ENCODE measurements at places on chromosomes 11 and 22.
A peak's percentile ranks its signal among the peaks of the same experiment; 100 is the strongest.

- no peak for DNase-seq
Observed at GRCh38 chr22:30408388-30409102, 11.7 kb downstream of the SEC14L2 start.

DNA sequence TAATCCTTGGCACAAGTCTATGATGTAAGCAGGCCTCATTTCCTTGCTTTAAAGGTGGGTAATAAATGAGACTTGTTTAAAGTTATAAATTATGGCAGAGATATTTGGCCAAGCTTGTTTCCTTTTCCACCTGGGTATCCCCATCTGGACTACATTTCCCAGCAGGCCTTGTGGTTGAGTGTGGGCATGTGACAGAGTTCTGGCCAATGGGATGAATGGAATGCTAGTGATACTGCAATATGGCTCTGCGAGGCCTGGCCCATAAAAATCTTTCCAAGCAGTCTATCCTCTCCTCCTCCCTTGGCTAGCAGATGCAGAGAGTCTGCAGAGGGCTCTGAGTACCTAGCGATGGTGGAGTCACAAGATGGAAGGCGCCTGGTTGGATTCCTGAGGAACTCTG is 102.5 kb downstream of the TIMP3 start:
- peak; percentile 38 for DNase-seq

DNA sequence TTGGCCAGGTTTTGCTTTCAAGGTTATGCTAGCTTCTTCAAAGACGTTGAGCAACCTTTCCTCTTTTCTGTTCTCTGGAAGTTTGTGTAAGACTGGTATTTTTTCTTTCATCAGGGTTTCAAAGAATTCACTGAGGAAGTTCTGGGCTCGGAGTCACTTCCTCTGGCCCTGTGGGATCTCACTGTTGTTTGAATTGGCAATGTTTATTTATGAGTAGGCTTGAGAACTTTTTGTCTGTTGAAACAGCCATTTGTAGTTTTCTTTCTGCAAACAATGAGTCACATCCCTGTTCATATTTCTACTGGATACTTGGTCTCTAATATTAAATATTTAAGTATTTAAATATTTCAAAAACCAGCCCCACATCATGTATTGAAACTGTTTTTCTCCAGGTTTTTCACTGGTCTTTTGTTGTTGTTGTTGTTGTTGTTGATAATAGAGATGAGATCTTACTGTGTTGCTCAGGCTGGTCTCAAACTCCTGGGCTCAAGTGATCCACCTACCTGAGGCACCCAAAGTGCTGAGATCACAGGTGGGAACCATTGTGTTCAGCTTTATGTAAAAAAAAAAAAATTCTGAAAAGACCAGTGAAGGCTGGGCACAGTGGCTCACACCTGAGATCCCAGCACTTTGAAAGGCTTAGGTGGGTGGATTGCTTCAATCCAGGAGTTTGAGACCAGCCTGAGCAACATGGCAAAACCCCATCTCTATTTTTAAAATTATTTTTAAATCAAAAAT is 26.9 kb downstream of the SUSD2 start:
- peak; percentile 100 for DNase-seq

- DNase-seq, result peak; percentile 51
Observed at GRCh38 chr11:35253237-35253636, 114.3 kb downstream of the CD44 start.
